H54 (cell line): ENCODE measurements at places on chromosomes 11 and 22.

- DNase-seq, result no peak
These were observed 23.1 kb downstream of the PIH1D2 start for GRCh38 chr11:112050721-112051120.

DNA sequence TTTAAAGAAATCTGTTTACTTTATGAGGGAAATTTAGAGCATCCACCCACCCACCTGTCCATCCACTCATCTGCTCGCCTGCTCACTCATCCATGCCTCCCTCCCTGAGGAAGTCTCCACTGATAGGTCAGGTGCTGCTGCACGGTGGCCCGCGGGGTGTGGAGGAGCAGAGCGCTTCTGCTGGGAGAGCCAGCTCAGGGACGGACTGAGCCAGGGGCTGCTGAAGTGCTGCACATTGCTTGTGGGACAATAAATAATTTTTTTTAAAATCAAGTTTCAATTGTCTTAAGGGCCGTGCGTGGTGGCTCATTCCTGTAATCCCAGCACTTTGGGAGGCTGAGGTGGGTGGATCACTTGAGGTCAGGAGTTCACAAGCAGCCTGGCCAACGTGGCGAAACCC lies 148.9 kb downstream of the TBC1D22A start:
- DNase-seq, result no peak

DNA sequence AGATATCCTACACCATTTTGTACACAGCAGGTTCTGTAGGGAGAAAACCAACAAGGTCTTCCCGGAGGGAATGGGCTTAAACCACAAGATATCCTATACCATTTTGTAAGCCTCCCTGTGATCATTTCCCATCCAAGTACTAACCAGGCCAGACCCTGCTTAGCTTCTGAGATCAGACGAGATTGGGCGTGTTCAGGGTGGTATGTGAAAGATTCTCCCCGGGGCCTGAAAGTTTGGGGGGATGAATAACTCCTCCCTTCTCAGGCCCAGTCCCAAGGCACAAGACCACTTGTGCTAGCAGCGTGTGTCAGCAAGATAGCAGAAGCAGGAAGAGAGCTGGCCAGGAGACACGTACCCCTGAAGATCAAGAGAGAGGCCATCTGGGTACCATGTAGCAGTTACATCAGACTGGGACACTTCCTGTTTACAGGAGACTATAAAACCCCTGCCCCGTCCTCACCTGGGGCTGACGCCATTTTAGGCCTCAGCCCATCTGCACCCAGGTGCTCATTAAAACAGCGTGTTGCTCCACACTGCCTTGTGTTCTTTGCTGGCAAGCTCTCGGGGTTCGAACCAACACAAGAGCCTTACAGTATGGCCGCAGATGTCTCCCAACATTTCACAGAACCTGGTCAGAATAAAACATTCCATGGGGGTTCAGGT lies 17.3 kb downstream of the MIF start:
- DNase-seq, result no peak

DNA sequence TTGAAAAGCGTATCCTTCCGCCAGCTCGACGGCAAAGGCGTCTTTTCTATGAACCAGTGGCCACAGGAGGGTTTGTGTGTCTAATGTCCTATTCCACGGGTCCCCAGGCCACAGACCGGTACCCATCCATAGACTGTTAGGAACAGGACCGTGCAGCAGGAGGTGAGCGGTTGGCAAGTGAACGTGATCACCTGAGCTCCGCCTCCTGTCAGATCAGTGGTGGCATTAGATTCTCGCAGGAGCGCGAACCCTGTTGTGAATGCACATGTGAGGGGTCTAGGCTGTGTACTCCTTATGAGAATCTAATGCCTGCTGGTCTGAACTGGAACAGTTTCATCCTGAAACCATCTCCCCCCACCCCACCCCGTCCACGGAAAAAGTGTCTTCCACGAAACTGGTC lies 62.7 kb upstream of the KCNQ1OT1 start:
- no peak for DNase-seq

GRCh38 chr11:129696309-129696989 lies 119.2 kb upstream of the TMEM45B start:
- no peak for DNase-seq

DNA sequence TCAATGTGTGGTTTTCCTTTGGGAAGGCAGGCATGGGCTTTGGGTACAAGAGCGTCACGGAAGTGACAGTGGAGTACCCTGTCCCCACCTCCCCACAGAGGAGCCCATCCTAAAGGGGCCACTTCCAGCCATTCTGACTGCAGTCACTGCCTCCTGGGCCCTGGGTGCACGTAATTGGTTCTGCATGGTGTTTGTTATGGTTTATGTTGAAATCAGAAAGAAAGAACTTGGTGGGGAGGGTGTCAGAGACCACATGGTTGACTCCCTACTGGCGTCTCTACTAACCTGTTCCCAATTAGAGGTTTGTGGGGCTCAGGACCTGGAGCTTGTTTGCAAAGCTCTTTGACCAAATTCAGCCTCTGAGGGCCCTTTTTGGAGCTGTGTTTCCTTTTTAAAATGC lies 40.8 kb downstream of the RIBC2 start:
- DNase-seq, result no peak

DNA sequence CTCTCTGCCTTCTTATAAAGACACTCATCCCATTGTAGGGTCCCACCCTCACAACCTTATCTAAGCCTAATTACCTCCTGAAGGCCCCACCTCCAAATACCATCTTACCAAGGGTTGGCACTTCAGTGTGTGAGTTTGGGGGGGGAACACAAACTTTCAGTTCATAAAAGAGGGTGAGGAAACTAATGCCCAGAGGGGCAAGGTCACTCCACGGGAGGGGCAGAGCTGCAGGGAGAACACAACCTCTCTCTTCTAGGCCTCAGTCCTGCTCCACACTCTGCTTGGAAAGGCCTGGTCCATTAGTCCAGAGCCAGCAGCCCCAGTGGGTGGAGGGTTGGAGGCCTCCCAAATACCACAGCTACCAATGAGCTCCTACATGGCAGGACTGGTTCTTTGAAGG lies 2.7 kb upstream of the BATF2 start:
- DNase-seq, result no peak

DNA sequence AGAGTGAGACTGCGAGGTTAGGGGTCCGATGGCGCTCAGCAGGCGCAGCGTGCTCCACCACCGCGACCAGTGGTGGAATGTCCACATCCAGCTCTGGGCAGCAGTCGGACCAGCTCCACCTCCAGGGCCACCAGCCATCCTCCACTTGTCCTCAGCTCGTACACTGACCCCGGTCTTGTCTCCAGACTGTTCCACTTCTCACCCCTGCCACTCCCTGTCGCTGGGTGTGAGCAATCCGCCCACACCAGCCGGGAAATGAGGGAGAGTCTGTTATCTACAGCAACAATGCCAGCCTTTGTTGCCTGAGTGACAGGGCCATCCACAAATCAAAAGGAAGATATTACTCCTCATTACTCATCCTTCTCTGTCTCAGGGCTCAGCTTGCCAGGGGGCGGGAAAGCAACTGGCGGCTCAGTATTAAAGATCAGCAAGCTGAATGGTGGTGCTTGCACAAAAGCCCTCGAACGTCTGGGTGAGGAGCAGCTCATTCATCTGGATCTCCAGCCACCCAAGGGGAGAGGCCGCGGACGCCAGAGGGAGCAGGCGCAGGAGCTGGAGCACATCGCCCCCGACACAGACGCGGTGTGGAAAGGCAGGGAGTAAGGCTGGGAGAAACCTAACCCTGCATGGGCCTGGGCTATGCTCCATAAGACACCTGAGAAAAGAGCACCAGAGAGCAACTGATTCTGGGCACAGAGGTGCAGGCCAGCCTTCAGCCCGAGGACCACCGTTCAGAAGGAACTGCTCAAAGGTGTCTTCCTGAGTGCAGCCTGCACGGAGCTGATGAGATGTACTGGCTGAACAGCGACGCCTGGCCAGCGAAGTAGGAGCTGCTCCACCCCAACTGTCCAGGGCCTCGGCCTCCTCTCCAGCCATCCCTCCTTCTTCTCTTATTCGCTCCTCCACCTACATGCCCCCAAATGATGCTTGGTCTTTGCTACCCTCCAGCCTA lies 21.9 kb downstream of the IGSF9B start:
- DNase-seq, result peak; percentile 93

DNA sequence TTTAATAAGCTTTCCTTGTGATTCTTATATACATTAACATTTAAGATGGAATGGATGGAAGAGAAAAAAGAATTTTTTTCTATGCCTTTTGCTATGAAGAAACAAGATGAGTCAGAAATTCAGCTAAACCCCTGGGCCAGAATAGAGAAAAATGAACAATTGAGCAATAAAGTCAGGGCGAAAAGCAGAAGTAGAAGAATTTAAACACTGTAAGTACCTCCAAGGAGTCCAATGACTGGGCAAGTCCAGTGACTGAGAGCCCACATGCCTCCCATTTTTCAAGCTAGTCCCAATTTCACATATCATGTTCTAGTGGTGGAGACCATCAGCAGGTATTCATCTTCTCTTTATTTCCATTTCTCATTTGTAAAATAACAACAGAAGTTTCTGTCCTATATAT lies 18.6 kb upstream of the APLP2 start:
- DNase-seq, result no peak

DNA sequence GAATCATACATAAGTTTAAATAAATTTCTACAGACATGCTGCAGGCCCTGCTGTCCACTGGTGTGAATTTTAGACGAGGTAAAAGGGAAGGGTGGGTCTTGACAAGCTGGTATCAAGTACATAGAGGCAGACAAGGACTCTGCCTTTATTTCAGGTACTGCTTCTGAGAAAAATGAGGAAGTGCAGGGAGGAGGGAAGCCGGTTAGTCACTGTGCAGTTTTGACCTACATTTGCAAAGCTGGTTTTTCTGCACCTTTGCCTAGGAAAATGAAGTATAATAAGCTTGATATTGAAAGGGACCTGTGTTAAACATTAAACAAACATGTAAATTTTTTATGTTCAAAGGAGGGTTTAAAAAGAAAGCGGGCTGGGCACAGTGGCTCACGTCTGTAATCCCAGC lies 24.6 kb downstream of the TMEM45B start:
- no peak for DNase-seq

GRCh38 chr11:22656130-22656529 lies 10.3 kb upstream of the GAS2 start:
- no peak for DNase-seq

DNA sequence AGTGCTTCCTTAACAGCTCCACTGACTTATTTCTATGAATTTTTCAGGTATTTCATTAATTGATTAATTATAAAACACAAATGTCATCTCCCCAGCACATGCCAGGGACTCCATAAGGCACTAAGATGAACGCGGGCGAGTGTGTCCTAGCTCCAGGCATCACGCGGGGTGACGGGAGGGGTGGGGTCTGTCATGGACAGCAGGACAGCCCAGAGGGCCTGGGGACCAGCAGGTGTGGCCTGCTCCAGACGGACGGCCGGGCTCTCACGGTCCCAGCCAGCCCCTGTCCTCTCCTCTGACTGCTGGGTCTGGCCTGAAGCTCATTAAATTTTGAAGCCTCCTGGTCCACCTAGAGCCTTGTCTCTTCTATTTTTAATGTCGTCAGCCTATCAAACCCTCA lies 531.1 kb downstream of the BRD1 start:
- no peak for DNase-seq

DNA sequence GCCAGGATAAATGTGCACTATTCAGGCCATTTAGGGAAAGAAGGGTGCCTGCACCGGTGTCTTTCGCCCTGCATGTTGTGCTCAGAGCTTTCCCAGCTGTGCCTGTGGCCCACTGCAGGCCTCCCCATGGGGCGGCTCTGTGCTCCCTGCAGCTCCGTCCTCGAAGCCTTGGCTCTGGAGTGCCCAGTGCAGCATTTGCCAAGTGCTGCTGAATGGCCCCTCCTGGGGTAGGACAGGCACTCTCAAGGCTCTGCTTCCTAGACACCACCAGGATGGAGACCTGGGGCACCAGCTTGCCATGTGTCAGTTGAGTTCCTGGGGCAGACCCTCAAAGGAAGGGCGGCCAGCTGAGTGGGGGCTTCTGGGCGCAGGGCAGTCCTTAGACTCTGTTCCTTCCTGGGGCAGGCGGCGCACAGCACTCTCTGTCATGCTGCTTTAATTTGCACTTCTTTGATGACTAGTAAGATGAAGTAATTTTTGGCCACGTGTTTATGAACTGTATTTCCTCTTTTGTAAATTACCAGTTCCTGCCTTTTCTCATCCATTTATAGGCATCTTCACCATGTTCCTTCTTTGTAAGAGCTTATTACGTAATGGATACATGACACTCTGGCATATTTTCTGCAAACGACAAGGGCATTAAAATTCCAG lies 32.1 kb upstream of the GNB1L start:
- DNase-seq, result no peak

DNA sequence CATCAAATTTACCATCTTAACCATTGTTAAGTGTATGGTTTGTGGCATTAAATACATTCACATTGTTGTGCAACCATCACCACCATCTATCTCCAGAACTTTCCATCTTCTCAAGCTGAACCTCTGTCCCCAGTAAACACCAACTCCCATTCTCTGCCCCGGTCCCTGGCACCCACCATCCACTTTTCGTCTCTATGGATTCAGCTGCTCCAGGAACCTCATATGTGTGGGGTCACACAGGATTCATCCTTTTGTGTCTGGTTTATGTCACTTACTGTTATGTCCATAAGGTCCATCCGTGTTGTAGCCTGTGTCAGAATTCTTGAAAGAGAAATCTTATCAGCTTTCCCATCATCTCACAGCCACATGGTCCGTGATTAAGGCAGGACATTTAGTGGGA lies 16.3 kb downstream of the TSPAN32 start:
- no peak for DNase-seq

DNA sequence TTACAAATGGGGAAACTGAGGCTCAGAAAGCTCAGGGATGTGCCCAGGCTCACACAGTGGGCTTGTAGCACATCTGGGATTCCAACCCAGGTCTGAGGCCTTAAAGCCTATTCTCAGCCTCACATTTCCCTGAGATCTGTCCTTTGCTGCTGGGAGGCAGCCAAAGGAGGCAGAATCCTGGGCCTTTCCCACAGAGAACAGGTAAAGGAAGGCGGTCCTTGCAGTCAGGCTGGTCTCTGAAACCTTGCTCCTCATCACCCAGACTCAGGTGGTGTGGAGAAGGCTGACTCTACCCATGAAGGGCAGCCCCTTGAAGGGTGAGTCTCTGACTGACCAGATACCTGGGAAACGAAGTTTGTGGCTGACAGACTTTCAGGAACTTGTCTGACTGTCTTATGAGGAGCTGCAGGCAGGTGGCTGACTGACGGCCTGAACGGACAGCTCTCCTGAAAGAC lies 7.8 kb downstream of the SLCO2B1 start:
- DNase-seq, result no peak

DNA sequence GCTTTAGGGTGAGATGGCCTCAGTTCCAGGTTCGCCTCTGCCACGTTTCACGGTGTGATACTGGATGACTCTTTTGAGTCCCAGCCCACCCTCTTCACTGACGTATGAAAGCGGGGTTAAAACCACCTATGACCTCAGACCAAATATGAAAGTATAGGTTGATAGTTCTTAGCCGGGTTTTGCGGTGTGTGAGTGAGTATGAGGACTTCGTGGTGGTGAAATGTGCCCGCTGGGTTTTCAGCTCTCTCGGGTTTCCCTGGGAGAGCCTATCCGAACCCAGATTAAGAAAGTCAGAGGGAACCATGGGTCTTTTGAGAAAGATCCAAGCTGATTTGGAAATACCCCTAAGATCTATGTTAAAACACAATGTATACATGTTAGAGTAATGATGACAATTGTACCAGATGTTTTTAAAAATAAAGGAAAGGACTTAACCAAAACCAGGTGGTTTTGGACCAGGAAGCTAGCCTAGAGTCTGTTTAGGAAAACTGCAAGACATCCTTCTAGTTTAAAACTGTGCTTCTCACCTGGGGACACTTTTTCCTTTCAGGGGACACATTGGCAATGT lies 25.8 kb upstream of the ST3GAL4 start:
- DNase-seq, result no peak

GRCh38 chr22:23385678-23386631 lies 194.1 kb downstream of the IGLL1 start:
- peak; percentile 79 for DNase-seq
